Thymus (tissue), 14 donors: ENCODE measurements at places on chromosomes 4 and X. TPM values are rescaled to one million over a fixed set of nuclear protein-coding genes. Genes with fewer than 3 reads are reported as not detected.

The CNKSR2 gene
- 3.4 TPM for total RNA-seq

The FAAH2 gene
- 24.5 TPM for total RNA-seq

The STK32B gene
- 2.9 TPM for total RNA-seq

The C4orf51 gene
- total RNA-seq, result not detected

The RTL5 gene
- total RNA-seq, result 0.38 TPM

The GAGE2A gene
- not detected for total RNA-seq

The FAM9B gene
- 0.05 TPM for total RNA-seq

DNA sequence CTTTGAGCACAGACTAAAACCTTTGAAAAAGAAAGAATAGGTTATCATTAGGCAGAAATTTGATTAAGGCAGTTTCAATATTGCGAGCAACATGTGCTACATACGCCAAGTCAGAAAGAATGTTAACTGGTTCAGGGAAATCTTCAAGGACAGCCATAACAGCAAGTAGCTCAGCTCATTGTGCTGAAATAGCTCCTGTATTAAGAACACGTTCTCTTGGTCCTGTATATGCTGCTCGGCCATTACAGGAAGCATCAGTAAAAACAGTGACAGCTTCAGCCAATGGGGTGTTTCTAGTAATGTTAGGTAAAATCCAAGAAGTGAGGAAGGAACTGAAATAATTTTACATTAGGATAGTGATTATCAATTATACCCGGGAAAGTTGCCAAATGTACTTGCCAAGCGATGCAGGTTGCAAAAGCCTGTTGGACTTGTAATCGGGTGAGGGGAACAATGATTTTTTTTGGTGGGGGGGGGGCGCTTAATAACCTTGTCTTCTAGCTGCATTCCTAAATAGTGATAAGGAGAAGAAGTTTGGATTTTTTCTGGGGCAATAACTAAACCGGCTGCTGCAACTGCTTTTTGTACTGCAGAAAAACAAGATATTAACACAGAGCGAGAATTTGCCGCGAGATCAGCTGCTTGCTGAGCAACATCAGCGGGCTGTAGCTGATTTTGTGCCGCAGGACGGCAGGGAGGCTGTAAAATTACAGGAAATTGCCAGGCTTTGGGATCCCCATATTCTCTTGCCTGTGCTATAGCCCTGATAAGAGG lies 49.4 kb upstream of the RASSF6 start:
- H3K4me3 ChIP-seq, result no peak overlapping the region
- no peak for DNase-seq
- no peaks in the 10 kb centered on the region for H3K4me1 ChIP-seq
- H3K27me3 ChIP-seq, result no peaks in the 10 kb centered on the region
- no peaks in the 10 kb centered on the region for H3K36me3 ChIP-seq
- no peak overlapping the region for H3K27ac ChIP-seq

- H3K4me3 ChIP-seq, result no peak overlapping the region
- H3K27ac ChIP-seq, result no peak overlapping the region
- no peaks in the 10 kb centered on the region for H3K36me3 ChIP-seq
- H3K27me3 ChIP-seq, result no peaks in the 10 kb centered on the region
- no peaks in the 10 kb centered on the region for H3K4me1 ChIP-seq
Observed at GRCh38 chrX:151538190-151539122, 25.0 kb upstream of the PASD1 start.

GRCh38 chr4:44777115-44777514 lies 50.8 kb upstream of the GNPDA2 start:
- no peak overlapping the region for H3K4me3 ChIP-seq
- no peaks in the 10 kb centered on the region for H3K4me1 ChIP-seq
- H3K36me3 ChIP-seq, result no peaks in the 10 kb centered on the region
- no peak for DNase-seq
- no peaks in the 10 kb centered on the region for H3K27me3 ChIP-seq

DNA sequence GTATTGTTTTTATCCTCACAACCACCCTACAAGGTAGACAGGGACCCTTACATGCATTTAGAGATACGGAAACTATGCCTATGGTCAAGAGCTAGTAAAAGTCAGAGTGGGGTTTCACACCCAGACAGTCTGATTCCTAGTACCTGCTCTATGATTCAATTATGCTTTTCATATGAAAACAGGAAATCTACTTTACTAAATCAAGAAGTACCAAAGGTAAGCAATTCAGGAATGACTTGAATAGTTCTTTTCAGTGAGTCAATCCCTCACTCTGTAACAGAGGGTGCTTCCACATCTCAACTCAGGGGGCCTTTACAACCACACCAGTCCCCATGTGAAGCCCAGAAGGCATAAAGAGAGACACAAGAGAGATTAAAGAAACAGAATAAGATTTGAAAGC lies 191.4 kb downstream of the PPP3CA start:
- no peak overlapping the region for H3K27ac ChIP-seq
- H3K36me3 ChIP-seq, result no peaks in the 10 kb centered on the region
- H3K4me1 ChIP-seq, result no peaks in the 10 kb centered on the region
- H3K4me3 ChIP-seq, result no peak overlapping the region

DNA sequence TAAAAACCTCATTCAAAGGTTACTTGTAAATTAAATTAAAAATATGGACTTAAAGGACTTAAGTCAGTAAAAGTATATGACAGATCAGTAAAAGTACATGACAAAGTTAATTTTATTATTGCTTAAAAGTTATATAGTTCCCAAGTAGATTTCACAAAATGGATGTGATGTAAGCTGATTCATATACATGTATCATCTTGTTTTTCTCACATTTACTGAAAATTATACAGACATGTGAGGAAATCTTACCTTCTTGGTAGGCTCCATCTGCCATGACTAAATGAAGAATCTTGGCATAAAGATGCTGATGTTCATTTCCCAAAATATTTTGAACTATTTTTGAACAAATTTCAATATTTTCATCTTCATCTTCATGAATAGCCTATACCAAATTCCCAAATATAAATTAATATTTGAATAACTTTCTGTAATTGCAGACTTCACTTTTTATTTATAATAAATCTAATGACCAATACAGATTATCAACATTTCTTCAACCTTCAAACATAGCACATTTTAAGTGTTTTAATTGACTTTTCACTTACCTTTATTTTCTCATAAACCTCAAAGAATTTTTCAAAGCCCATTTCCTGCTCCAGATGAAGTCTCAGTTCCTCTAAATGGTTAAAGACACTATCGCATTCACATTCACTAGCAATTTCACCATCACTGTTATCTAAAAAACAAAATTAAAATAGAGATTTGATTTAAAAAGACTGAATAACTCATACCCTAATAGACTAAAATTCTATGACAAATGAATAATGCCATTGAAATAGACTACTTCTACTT lies 129.4 kb upstream of the SH3RF1 start:
- no peaks in the 10 kb centered on the region for H3K4me1 ChIP-seq
- DNase-seq, result no peak
- no peaks in the 10 kb centered on the region for H3K27me3 ChIP-seq
- H3K36me3 ChIP-seq, result no peaks in the 10 kb centered on the region
- H3K27ac ChIP-seq, result no peak overlapping the region
- H3K4me3 ChIP-seq, result no peak overlapping the region

- no peaks in the 10 kb centered on the region for H3K27me3 ChIP-seq
- H3K4me1 ChIP-seq, result no peaks in the 10 kb centered on the region
- H3K36me3 ChIP-seq, result no peaks in the 10 kb centered on the region
- H3K4me3 ChIP-seq, result no peak overlapping the region
Observed at GRCh38 chr4:127236889-127237288, 395.9 kb upstream of the INTU start.

DNA sequence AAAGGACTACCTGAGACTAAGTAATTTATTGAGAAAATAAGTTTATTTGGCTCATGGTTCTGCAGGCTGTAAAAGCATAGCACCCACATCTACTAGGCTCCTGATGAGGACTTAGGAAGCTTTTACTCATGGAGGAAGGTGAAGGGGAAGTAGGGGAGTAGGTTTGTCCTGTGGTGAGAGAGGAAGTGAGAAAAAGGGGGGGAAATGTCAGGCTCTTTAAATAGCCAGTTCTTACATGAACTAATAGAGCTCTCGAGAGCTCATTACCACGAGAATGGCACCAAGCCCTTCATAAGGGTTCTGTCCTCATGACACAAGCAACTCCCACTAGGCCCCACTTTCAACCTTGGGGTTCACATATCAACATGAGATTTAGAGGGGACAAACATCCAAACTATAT lies 125.5 kb upstream of the NRK start:
- no peak for DNase-seq
- H3K4me1 ChIP-seq, result no peaks in the 10 kb centered on the region
- H3K4me3 ChIP-seq, result no peak overlapping the region
- H3K27ac ChIP-seq, result no peak overlapping the region
- H3K36me3 ChIP-seq, result no peaks in the 10 kb centered on the region

- H3K27ac ChIP-seq, result no peak overlapping the region
- H3K4me3 ChIP-seq, result no peak overlapping the region
- H3K4me1 ChIP-seq, result no peaks in the 10 kb centered on the region
Observed at GRCh38 chrX:42485601-42486000, 292.4 kb downstream of the PPP1R2C start.

- H3K4me3 ChIP-seq, result no peak overlapping the region
- no peak overlapping the region for H3K27ac ChIP-seq
- no peak for DNase-seq
- no peaks in the 10 kb centered on the region for H3K36me3 ChIP-seq
- H3K27me3 ChIP-seq, result no peaks in the 10 kb centered on the region
Observed at GRCh38 chr4:127141856-127142255, 490.9 kb upstream of the INTU start.

DNA sequence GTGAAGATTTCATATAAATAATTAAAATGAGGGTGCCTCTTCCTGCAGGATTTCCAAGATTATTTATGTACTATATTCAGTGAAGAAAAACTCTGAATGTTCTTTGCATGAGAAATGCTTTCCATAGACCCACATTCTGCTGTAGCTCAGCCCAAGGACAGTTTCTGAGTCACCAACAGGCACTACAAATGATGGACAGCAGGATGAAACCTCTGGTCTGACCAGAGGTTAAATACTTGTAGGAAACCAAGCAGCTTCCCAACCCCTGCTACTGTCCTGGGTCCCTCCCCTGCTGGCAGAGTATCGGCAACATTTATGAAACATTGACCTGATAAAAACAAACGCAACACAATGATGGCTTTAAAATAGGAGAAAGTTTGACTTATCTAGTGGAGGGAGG lies 73.1 kb downstream of the CXXC4 start:
- no peaks in the 10 kb centered on the region for H3K36me3 ChIP-seq
- H3K4me1 ChIP-seq, result no peaks in the 10 kb centered on the region
- DNase-seq, result no peak
- no peak overlapping the region for H3K4me3 ChIP-seq
- H3K27ac ChIP-seq, result no peak overlapping the region
- no peaks in the 10 kb centered on the region for H3K27me3 ChIP-seq

- H3K4me1 ChIP-seq, result peaks cover 28% of the 10 kb centered on the region
- H3K4me3 ChIP-seq, result no peak overlapping the region
- no peak for DNase-seq
- H3K36me3 ChIP-seq, result peaks cover 55% of the 10 kb centered on the region
- no peaks in the 10 kb centered on the region for H3K27me3 ChIP-seq
Observed at GRCh38 chr4:1323635-1324442, 23.2 kb upstream of the UVSSA start.

GRCh38 chrX:127011629-127012028 lies 192.1 kb downstream of the PRR32 start:
- no peaks in the 10 kb centered on the region for H3K36me3 ChIP-seq
- no peaks in the 10 kb centered on the region for H3K4me1 ChIP-seq
- no peak for DNase-seq
- no peak overlapping the region for H3K27ac ChIP-seq
- no peaks in the 10 kb centered on the region for H3K27me3 ChIP-seq
- no peak overlapping the region for H3K4me3 ChIP-seq

- H3K27ac ChIP-seq, result no peak overlapping the region
- no peaks in the 10 kb centered on the region for H3K4me1 ChIP-seq
- no peak overlapping the region for H3K4me3 ChIP-seq
- H3K36me3 ChIP-seq, result no peaks in the 10 kb centered on the region
- no peaks in the 10 kb centered on the region for H3K27me3 ChIP-seq
Observed at GRCh38 chr4:172517391-172517790, 651.2 kb upstream of the GALNT7 start.

GRCh38 chr4:165873298-165874071 lies 448 bp downstream of the TLL1 start:
- peaks cover 58% of the 10 kb centered on the region for H3K27me3 ChIP-seq
- H3K4me3 ChIP-seq, result peak overlapping the region; percentile 15
- H3K36me3 ChIP-seq, result no peaks in the 10 kb centered on the region
- H3K27ac ChIP-seq, result no peak overlapping the region

GRCh38 chr4:128477540-128477939 lies 189.9 kb upstream of the PGRMC2 start:
- no peaks in the 10 kb centered on the region for H3K4me1 ChIP-seq
- no peak overlapping the region for H3K4me3 ChIP-seq
- no peaks in the 10 kb centered on the region for H3K36me3 ChIP-seq
- no peak for DNase-seq
- H3K27me3 ChIP-seq, result no peaks in the 10 kb centered on the region

DNA sequence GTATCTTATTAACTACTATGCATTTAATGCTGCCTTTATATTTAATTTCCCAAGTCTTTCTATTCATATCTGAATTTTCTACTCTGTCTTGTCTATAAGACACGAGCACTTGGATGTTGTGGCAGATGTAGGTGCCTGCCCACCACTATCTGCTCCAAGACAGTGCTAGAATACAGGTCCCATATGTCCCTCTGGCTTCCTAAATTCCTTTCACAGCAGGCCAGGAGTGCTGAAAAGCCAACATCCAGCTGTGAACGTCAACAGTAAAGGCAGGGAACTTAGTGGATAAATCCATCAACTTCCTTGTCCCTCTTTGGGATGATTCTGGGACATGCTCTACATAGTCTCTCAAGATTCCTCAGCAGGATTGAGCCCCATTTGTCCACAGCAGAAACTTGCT lies 245.1 kb upstream of the ETNPPL start:
- no peak for DNase-seq
- no peaks in the 10 kb centered on the region for H3K4me1 ChIP-seq
- H3K27ac ChIP-seq, result no peak overlapping the region
- H3K4me3 ChIP-seq, result no peak overlapping the region
- no peaks in the 10 kb centered on the region for H3K27me3 ChIP-seq
- H3K36me3 ChIP-seq, result no peaks in the 10 kb centered on the region

GRCh38 chr4:140702096-140702757 lies 54.0 kb downstream of the TBC1D9 start:
- DNase-seq, result no peak
- no peaks in the 10 kb centered on the region for H3K27me3 ChIP-seq
- no peak overlapping the region for H3K27ac ChIP-seq
- no peaks in the 10 kb centered on the region for H3K4me1 ChIP-seq

DNA sequence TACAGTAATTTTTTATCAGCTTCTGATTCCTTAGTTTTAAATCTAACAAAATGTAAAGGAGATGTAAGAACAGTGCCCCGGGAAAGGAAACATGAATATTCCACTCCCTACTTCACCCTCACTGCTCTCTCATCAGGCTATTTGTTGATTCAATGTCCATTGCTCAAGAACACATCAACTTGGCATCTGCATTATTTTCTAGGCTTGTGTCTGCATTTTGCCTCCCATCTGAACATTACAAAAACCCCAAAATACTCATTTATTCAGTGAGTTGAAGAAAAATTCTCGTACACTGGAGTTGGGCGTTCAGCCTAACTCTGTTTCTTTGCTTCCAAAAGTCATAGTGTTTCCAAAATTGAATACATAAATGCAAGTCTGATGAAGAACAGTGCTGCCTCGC lies 25.6 kb downstream of the ARHGAP6 start:
- no peaks in the 10 kb centered on the region for H3K36me3 ChIP-seq
- no peak for DNase-seq
- H3K4me3 ChIP-seq, result no peak overlapping the region
- H3K4me1 ChIP-seq, result no peaks in the 10 kb centered on the region
- H3K27ac ChIP-seq, result no peak overlapping the region
- H3K27me3 ChIP-seq, result no peaks in the 10 kb centered on the region
